NCI-H1417 treated with DMSO at 0.1 percent for 48 hours (cell line): ENCODE measurements at places on chromosomes 1 and 21.

DNA sequence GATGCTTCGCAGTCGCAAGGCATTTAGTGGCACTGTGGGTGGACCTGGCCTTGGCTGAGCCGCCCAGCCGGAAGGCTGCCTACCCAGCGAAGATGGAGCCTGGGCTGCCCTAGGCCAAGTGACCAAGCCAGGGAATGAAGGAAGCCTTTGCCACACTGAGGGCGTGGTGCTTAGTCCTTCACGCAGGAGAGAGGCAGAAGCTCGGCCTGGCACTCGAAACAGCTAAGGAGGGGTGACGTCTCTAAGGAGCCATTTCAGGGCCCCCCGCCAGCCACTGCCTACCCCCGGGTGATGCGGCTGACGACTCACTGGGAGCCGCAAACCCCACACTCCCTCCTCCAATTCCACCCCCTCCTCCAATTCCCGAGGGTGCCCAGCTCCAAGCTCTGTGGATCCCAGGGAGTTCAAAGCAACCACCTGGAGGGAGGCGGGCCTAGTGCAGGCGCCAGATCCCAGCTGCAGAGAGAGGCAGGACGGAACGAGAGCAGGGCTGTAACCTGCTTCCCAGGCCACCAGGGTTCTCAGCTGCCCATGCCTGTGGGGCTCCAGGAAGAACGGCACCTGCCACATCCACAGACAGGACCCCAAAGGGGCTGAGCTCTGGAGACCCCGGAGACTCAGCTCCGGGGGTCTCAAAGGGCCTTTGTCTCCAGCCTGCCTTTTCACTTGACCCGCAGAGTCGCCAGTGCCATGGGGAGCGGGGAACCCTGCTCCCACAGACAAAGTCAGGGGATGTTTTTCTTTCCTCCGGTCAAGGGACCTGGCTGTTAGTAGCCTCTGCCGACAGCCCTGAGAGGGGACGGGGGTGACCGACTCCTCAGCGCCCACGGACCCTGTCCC, 75.8 kb downstream of the ARHGEF16 start:
- no peak for DNase-seq

DNA sequence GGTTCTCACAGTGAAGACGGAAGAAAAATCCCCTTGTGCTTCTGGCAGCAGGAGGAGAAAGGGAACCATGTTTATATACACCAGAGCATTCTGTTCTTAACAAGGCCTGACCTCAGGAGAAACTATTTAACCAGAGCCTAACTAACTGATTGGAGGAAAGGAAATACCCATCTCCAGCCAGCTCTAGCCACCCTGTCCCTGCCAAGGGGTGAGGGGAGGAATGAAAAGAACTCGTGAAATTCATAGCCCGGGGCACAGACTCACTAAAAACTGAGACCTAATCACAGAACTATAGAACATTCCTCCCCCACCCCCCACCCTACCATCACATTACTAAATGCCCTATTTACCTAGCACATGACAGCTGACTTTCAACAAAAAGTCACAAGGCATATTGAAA, 65.0 kb downstream of the KCNH1 start:
- no peak for DNase-seq

DNA sequence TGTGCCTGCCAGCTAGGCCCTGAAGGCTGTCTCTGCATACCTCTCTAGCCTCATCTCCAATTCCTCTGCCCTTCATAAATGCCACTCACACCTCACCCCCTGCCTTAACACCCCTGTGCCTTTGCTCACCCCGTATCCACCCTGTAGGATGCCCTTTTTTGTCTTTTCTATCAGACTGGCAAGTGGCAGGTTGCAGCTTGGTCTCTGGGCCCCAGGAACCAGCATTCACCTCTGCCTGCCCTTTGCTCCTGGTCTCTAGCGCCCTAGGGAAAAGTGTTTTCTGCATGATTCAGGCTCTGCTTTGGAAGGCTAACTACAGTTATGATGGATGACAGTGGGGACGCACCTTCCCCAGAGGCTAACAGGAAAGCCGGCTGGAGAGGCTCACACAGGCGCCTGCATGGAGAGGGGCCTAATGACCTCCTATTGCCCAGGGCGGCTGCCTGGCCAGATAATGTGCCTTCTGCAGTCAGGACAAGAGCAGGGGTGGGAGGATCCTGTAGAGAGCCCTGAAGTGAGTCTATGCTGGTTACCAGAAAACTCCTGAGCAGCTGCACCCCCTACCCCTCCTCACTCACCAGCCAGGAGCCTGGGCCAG, 11.2 kb downstream of the KANK4 start:
- no peak for DNase-seq

- no peak for DNase-seq
These were observed 2.4 kb upstream of the PROX1 start for GRCh38 chr1:213985209-213986019.

DNA sequence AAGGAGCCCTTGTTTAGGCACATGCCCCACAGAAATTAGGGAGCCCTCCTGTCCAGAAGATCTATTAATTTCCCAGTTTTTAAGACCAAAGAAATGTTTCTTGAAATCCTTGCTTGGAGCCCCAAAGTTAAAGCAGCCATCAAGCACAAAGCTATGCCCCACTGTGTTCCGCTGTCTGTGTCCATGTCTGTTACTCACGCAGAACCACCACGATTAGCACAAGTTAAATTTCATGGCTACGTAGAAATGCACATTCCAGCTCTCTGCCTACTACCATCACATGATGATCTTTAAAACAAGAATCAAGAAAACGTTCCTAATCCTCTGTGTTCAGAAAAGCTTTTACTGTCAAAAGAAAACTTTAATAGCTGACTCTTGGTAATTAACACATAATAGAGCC, 238.5 kb downstream of the RERE start:
- no peak for DNase-seq
